H9 (cell line): ENCODE measurements at places on chromosomes 5 and 9.

DNA sequence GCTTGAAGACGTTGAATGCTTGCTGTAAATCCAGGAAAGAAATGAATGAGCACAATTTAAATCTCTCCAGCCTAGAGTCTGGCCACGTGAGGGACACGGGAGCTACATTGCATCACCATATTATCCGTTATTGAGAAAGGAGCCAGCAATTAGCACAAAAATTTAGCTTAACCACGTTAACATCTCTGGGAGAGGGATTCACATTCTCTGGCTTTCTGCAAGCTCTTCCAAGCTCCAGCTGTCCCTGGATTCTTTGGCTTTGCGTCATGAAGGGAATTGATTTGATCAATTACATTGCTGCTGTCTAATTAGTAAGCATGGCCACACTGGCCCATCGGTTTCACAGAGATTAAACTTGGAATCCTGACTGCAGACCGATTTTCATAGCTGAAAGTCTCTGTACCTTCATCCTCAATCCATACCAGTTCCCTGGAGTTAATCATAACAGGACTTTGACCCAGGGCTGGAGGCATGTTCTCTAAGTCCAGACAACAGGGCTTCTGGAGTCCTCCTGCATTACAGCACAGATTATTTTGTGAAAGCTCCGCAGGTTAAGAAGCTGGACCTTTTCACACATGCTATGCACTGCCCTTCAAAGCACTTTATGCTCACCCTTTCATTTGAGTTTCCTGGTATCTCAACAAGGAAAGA, 31.6 kb downstream of the ADRA1B start:
- DNase-seq, result no peak

- no peak for DNase-seq
These were observed 58.9 kb downstream of the WWC1 start for GRCh38 chr5:168350315-168350714.

GRCh38 chr9:34253460-34253837, 74.6 kb downstream of the UBAP1 start:
- DNase-seq, result no peak

DNA sequence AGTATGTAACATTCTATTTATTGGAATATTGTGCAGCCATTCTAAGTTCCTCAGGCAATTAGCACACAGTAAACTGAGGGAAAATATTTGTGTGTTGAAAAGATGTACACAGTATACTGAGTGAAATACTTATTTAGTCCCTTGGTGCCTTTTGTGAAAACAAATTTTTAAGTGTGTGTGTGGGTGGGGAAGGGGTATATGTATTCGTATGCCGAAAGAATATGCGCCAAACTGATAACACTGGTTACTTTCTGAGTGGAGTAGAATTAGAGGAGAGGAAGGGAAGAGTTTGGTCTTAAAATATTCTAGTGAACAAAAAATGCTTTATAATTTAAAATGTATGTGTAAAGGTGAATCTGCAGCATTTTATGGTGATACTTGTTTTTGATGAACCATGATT, 3.1 kb downstream of the DCP2 start:
- no peak for DNase-seq

DNA sequence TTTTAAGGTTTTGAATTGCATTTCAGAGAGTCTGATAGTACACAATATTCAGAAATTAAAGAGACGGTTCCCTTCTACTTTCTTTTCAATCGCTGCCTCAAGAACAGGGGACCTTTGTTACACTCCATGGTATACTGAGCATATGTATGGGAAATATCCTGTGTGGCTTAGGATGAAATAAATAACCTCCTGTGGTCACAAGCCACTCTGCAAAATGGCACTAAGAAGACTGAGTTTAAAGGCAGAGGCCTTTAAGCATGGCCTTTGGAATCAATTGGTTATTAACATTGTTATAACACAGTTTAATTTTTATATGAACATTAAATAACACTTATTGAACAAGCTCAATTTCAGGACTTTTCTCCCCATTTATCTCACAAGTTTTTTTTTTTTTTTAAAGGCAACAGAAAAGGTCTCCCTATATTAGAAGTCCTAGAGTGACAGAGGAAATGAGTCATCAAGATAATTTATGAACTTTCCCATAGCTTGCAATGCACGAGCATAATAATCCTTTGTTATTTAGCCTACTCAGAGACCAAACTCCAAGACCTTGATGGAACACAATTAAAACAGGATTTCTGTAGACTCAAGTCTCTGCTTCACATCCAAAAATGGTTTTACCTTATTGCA, 341.9 kb downstream of the TMEM167A start:
- DNase-seq, result no peak

DNA sequence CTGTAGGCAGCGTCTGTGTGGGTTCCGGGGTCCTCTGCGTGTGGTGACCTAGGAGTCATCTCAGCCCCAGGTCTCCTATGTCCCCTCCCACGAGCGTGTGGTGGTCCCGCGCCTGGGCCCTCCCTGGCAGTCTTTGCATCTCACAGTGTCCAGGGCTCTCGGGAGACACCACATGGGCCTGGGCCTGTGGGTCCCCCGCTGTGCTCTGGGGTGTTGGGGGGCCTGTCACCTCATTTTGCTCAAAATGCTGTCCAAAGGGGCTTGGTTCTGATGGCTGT, 27.1 kb downstream of the CEP72 start:
- no peak for DNase-seq

GRCh38 chr9:72863456-72864094, 89.3 kb downstream of the ALDH1A1 start:
- no peak for DNase-seq

- no peak for DNase-seq
These were observed 267.9 kb upstream of the PDE4D start for GRCh38 chr5:60161340-60161934.

DNA sequence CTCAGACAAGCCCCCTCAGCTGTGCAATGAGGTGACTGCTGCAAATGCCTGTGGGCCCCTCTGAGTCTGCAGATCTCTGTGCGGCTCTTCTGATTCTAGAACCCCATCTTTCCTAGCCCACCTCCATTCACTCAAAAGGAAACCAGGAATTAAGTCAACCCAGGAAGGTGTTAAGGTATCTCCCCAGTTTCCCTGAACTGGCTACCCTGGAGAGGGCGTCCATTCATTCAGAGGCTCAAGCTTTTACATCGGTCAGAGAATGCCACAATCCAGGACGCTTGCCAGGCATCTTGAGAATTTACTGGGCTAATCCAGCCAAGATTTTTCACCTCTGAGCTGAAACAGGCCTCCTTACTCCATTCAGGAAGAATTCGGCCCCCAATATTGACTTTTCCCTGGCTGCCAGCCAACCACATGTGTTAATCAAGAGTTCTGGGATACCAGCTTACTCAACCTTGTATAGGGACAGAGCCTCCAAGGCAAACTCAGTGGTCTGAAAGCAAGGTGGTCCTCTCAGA, 889 bp upstream of the ADAMTS12 start:
- peak; percentile 41 for DNase-seq

DNA sequence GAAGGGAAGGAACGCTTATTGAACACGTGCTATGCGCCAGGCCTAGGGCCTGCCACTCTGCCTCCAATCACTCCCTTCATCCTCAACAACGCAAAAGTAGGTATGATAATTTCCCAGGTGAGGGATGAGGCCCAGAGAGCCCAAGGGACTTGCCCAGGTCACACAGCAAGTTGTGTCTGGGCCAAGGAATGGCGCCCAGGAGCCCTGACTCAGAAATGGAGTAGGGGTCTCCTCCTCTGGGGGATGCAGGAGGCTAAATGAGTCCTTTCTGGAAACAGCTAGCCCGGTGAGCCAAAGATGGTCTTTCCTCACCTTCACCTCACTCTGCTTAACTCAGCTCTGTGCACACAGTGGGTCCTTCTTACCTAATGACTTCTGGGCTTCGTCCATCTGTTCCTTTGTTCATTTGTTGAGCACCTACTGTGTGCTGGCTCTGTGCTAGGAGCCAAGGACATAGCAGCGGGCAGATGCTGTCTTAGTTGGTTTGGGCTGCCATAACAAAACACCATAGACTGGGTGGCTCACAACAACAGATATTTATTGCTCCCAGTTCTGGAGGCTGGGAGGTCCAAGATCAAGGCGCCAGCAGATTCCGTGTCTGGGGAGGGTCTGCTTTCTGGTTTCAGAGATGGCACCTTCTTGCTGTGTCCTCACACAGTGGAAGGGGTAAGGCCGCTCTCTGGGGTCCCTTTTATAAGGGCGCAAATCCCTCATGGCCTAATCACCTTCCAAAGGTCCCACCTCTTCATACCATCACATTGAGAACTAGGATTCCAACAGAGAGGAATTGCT, 22.3 kb upstream of the NEURL1B start:
- DNase-seq, result no peak

GRCh38 chr9:104025945-104026344, 68.2 kb upstream of the SMC2 start:
- DNase-seq, result no peak

DNA sequence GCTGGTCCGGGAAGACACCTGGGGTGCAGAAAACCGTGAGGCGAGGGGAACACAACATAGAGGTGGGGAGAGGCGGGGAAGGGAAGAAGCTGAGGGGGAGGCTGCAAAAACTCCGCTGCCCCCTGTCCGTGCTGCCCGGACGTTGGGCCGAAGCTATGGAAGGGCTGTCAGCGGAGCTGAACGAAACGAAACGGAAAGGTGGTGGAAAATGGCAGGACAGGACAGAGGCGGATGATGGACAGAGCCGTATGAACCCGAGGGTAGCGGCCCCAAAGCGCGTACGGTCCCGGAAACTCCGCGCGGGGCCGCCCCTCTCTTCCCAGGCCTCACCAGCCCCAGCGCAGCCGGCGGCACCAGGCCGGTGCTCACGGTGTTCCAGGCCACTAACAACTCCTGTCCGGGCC, 272 bp downstream of the ANAPC2 start:
- no peak for DNase-seq

GRCh38 chr5:118095115-118095514, 893.2 kb downstream of the DTWD2 start:
- no peak for DNase-seq

DNA sequence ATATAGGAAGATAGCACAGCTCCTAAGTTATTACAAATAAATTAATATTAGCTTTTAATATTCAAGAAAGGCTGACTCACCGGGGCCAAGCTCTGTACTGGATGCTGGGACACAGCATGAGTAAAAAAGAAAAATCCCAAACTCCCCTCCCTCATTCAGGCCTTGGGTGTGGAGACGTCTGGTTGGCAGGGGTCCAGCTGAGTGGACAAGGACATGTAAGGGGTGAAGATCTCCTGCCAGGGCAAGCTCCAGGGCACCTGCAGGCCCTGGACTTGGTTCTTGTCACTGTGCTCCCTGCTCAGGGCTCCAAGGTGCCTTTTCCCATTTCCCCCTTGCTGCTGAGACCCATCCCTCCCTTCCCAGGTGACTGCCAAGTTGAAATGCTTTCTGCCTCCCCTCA, 388.5 kb downstream of the ENC1 start:
- DNase-seq, result no peak

- DNase-seq, result peak; percentile 69
These were observed 1.9 kb downstream of the SPTAN1 start for GRCh38 chr9:128554155-128554862.

- no peak for DNase-seq
These were observed 34.1 kb downstream of the NEK6 start for GRCh38 chr9:124291801-124292396.

- no peak for DNase-seq
These were observed 16.8 kb downstream of the C9orf57 start for GRCh38 chr9:72043576-72043975.

- no peak for DNase-seq
These were observed 46.8 kb upstream of the RNF130 start for GRCh38 chr5:180118391-180118791.

DNA sequence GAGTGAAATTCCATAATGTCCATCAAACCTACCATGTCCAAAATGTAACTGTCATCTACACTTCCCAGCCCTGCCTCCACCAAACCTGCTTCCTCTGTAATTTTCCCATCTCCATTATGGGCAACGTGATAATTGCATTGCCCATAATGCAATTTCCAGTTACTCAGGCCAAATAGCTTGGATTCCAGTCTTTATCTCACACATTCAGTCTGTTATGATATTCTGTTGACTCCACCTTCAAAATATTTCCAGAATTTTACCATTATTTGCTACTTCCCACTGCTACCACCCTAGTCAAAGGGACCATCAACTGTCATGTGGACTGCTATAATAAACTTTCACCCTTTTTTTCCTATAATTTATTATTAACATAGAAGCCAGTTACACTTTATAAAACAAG, 256.0 kb downstream of the CWC27 start:
- no peak for DNase-seq

DNA sequence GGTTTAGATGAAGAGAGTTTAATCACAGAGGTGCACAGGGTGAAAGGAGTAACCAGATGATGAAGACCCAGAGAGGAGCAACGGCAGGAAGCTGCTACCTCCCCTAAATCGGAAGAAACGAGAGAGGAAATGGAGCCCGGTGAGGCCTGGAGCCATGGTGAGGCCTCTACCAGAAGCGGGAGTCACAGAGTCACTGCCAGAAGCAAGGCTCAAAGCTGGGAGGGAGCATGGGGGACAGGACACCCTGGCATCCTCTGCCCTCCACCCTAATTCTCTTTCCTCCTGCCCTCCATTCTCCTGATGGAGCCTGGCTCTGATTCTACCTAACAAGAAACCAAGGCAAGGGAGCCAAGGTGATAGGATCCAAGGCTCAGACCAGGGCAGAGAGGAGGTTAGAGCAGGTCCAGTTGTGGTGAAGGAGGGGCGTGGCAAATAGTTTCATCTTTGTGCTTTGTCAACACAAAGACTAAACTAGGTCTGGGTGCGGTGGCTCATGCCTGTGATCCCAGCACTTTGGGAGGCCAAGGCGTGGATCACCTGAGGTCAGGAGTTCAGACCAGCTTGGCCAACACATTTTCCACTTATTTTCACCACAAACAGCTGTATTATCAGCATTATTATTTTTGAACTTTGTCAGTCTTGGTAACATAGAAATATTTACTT, 134.4 kb upstream of the RAI14 start:
- DNase-seq, result peak; percentile 39

DNA sequence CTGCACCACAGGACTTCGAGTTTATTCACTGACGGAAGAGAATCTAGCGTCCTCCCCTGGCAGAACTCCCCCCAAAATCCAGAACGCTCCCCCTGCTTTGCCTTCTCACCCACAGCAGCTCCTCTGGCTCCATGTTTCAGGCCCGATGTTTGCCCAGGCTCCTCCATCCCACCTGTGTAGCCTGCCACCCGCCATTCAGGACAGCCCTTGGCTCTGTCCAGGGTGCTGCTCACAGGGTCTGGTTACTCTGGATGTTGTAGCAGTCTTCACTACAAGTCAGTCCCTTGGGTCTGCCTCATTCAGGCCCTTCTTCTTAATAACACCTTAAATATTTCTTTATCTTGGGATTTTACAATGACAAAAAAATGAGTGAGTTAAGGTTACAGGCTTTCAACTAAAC, 41.3 kb upstream of the SV2C start:
- DNase-seq, result peak; percentile 76

DNA sequence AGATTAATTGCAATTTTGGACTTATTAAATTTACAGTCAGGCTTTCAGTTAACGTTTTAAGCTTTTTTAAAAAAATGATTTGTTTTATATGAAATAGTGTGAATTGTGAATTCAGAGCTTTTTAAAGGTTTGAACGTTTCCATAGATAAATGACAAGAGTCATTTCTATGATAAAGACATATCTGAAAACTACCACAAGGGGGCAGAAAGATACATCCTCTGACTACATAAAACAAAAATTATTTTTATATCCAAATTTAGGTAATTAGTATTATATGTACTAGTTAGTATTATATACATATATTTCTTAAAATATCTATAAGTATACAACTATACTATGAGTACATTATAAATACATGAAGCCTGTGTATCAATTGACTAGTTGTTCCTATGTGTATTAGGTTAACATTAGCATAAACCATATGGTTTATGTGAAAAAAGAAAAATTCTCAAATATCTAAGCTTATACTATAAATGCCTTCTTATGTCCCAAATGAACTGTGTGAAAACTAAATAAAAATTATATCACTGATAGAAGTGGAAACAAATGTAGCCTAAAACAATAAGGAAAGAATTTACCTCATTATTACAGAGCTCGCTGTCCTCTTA, 155.2 kb downstream of the MEF2C start:
- no peak for DNase-seq
